ENCODE measurements at places on chromosomes 6 and 20.

DNA sequence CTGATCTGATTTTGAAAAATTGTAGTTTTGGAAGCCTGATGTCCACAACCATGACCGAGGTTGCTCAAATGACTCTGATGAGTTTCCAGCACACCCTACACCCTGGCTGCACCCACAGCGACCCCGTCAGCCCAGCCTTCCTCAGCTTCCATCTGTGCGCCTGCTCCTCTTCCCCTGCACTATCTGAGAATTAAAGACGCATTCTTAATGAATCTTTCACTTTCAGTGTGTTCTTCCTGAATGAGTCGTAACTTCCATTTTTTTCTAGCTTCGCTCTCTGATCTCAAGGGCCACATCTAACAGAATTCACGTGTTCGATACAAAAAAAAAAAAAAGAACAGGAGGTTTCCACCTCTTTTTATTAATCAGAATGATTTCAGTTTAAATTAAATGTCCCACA is 21.3 kb upstream of the RREB1 start:
- DNase-seq = no peak

DNA sequence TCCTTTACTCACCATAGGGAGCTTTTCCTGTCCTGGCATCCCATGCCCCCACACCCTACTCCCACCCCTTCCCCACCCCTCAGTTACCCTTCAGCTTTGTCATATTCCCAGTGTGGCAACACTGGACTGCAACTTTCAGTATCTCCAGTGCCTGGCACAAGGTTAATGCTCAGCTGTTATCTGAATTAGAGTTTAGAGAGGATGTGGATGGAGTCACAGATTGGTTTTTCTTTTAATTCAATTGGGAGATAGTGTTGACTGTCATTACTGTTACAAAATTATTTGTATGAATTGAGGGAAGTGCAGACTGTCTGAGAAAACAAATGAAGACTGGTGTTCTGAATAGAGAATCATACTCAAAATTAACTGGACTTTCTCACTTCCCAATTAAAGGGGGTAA is 89.9 kb downstream of the TULP4 start:
- DNase-seq = no peak

DNA sequence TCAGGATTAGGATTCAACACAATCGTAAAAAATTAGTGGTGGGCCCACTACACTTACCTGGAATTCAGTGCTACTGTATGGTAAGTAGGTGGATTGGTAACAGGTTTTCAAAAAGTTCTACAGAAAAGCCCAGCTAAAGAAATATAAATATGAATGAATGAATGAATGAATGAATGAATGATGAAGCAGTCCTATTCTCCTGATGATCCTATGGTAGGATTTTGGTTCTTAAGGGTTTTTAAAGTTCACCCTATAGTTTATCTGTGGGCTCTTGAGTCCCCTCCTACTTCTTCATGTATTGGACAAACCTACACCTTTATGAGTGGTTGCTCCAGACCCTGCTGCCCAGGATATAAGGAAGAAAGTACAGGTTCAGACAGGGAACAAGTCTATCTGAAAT is 89.5 kb upstream of the HEY2 start:
- DNase-seq = no peak

- no peak for DNase-seq
These were observed 9.6 kb downstream of the KCNQ5 start for GRCh38 chr6:72631480-72631879.

DNA sequence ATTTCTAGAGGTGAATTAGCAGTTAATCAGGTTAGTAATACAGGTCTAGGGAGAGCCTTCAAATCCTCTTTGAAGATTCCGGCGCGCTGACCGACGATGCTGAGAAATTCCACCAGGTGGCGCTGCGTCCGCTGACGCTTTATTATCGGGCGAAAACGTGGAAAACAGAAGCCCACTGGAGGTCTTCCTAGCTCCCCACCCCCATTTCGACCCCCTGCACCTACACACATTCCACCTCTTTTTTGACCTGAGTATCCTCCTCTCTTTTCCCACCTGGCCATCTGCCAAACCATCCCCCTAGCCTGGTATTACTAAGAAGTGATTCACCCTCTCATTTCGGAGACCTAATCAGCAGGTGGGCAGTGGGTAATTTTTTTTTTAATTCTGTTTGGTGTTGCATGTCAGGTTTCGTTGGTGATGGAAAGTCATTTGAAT is 65.4 kb upstream of the RIN2 start:
- peak; percentile 60 for DNase-seq

GRCh38 chr6:113050979-113051378 is 703.8 kb downstream of the RFPL4B start:
- DNase-seq = no peak

GRCh38 chr6:116073765-116074440 is 13.2 kb upstream of the FRK start:
- no peak for DNase-seq

DNA sequence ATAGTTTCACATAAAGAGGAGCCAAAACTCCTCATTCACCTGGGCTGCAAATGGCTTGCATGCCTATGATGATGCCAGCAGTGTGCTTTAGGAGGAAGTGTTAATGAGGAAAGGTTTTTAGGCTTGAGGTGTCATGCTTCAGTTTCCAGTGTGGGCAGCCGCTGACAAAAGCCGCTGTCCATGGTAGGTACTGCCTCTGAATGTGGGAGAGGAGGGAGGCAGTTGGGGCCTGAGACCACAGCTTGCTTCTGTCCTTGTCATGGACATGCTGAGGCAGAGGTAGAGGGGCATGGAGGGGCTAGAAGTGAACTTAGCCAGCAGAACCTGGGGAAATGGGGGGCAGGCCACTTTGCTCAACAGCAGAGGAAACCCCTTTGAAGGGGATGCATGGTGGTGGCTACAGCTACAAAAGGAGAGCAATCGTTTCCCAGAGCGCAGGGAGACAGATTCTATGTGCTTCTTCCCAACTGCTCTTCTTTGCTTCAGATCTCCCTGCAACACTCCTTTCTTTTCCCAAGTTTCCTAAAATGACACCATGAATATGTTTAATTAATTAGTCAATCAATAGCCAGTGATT is 372.1 kb upstream of the CNR1 start:
- DNase-seq = peak; percentile 11

DNA sequence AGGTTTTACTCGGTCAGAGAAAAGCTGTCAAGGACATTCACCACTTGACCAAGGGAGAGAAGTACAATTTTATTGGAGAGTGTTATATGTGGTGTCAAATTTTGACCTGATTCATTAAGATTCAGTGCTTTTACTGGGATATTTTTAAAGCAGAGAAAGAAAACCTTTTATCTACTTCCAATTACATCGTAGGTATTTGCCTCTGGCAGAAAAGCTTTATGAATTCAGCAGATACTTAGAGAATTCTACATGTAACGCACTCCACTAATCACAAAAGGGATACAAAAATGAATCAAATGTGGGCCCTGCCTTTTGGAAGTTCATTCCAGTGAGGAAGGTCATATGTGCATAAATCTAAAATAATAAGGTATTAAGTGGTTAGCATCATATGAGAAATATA is 133.7 kb downstream of the STXBP5 start:
- DNase-seq = no peak

DNA sequence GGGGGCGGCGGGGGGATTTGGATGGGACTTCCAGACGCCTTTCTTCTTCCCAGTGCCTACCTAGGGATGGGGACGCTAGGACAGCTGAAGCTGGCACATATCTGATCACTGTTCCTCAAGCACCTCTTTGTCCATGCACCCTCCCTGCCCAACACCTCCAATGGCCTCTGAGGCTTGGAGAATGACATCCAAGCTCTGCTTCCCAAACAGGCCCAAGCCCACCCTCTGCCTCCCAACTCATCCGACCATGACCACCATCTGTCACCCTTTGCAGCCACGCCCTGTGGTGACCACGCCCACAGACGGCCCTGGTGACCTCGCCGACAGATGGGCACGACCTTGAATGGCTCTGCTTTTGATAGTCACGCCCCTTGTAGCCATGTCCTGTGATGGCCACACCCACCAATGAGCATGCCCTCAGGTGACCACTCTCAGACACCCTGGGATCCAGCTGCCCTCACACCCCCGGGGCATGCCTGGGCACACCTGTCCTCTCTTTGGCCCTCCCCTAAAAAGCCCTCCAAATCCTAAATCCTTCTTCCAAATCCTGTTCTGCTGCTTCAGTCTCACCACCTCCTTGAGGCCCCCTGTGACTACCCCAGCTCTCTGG is 51.0 kb downstream of the SSR1 start:
- DNase-seq = no peak

GRCh38 chr20:44180814-44181213 is 6.2 kb downstream of the JPH2 start:
- no peak for DNase-seq

DNA sequence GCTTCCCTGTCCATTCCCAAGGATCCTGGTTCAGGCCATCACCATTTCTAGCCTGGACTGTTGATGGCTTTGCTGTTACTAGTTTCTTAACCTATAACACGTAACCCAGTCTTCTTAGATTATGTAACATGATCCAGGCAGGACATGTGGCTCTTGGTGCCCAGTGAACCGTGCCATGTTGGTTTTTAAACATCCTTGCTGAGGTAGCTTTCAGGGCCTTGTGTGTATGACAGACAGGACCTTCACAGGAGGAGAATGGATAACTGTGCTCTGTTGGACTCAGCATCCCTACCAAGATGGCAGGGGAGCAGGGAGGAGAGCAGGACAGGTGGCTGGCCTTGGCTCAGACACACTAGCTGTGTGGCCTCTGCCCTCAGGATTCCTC is 46.8 kb downstream of the PANK2 start:
- DNase-seq = no peak

- no peak for DNase-seq
These were observed 200.3 kb upstream of the FAM83B start for GRCh38 chr6:54646069-54646950.

- no peak for DNase-seq
These were observed 199.1 kb downstream of the ERMARD start for GRCh38 chr6:169950558-169950957.

DNA sequence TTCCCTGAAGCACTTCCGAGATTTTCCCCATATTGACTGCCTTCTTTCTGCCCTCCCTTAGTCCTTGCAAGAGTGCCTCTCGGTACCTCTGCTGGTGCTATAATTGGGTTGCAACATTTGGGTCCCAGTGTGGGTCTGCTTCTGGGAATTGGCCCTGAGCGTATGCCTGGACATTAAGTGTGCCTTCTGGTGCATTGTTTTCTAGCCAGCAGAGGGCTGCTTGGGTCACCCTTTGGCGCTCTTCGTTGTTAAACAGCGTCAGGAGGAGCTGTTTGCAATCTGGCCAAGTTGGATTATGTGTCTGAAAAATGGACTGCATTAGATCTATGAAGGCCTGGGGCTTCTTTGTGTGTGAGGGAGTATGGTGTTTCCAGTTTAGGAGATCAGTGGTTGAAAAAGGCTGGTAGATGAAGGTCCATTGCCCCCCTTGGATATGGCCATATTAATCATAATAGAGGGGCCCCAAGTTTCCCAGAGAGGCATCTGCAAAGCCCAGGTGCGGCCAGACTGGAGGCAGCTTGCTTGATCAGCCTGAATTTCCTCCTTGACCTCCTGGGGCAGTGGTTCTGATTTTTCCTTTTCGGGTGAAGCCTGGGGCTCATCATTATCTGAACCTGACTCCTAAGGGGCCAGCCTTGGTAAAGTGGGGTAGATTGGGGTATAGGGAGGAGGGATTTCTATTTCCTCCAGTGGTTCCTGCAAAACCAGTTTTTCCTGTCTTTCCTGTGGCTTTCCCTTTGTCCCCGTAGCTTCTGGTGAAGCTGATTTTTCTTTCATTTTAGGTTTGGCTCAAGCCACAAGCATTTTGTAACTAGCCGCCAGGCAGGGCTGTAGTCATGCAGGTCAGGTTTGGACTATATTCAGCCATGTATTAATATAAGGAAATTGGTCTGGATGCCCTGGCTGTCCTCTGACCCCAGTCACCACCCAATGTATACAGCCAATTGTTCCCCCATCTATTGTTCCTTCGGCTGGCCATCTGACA is 85.4 kb upstream of the GPR6 start:
- no peak for DNase-seq

- DNase-seq = no peak
These were observed 13.2 kb upstream of the KIF25 start for GRCh38 chr6:167984144-167984719.

DNA sequence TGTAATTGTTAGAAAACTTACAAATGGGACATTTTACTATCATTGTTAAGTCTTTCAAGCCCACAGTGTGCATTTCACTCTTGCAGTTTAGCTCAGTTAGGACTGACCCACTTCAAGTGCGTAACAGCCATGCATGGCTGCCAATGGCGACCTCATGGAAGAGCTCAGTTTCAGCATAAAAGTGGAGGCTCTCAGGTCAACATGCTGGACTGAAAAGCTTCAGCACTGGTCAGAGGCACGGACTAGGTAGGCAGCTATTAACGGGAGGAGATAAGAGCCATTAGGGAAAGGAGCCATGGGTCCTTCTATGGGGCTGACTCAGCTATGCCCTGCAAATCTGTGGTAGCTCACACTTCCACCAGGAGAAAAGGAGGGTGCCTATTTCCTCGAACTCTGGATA is 101.8 kb downstream of the TTLL2 start:
- no peak for DNase-seq

DNA sequence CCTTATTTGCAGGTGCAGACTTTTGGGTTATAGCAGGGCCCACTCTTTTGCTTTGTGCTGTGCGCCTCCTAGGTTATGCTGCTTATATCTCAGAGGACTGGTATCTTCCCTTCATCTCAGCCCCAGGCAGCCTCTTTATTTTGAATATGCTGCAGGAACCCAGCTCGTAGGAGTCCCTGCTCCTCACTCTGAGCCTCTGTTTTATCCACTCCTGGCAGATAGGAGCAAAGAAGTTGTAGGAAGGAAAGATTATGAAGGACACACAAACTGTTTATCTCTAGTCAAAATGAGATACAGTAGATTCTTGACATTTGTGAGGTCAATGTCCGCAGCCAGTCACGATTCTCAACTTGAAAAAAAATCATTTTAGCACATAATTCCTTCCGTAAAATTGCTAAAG is 15.6 kb downstream of the L3MBTL3 start:
- DNase-seq = no peak

- DNase-seq = no peak
These were observed 259.7 kb downstream of the RFPL4B start for GRCh38 chr6:112606656-112607435.

- no peak for DNase-seq
These were observed 46.7 kb downstream of the TMEM170B start for GRCh38 chr6:11584244-11584643.

DNA sequence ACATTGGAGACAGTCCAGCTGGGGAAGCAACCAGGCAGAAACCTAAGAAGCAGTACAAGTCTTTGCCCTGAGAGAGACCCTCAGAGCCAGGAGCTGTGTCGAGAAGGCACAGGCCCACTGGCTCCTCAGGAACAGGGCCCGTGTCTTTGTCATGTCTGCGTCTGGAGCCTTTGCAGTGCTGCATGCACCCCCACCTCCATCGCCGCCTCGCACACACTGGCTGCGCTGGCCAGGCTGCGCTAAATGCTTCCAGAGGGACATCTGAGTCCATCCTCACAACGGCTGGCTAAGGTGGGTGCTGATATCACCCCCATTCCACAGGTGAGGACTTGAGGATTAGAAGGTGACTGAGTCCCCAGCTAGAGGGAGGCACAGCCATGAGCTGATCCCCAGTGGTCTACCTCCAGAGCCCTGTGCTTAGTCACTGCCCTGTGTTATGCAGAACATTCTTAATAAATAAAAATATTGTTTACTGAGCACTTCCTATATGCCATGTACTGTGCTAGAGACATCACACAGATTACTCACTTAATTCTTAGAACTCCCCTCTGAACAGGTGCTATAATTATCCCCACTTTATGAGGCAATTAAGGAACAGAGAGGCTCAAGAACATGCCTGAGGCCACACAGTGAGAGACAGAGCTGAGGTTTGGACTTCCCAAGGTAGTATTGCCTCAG is 27.6 kb downstream of the GABRR2 start:
- DNase-seq = no peak

GRCh38 chr6:22112461-22112860 is 184.4 kb downstream of the PRL start:
- DNase-seq = no peak

- no peak for DNase-seq
These were observed 303.7 kb downstream of the UTRN start for GRCh38 chr6:144588697-144589325.

Measured in COLO829 (cell line).